Activated CD8-positive, alpha-beta memory T cell treated with anti-CD3 and anti-CD28 coated beads for 4 hours (primary cell): ENCODE measurements at places on chromosomes 11 and 22.

DNA sequence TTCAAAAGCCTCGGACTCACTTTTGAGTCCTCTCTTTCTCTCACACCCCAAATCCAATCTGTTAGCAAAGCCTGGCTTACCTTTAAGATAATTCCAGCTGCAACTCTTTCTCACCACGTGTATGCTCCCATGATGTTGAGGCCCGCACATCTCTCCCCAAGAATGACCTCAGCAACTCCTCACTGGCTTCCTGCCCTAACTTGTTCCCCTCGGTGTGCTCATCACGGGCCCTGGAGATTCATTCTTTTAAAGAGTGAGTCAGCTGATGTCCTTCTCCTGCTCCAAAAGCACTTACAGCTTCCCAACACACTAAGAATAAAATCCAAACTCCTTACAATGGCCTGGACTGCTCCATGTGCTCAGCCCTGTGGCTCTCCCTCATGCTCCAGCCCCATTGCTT lies 1041.3 kb downstream of the OPCML start:
- DNase-seq = no peak

GRCh38 chr11:28961726-28962125 lies 853.5 kb downstream of the METTL15 start:
- DNase-seq = no peak

DNA sequence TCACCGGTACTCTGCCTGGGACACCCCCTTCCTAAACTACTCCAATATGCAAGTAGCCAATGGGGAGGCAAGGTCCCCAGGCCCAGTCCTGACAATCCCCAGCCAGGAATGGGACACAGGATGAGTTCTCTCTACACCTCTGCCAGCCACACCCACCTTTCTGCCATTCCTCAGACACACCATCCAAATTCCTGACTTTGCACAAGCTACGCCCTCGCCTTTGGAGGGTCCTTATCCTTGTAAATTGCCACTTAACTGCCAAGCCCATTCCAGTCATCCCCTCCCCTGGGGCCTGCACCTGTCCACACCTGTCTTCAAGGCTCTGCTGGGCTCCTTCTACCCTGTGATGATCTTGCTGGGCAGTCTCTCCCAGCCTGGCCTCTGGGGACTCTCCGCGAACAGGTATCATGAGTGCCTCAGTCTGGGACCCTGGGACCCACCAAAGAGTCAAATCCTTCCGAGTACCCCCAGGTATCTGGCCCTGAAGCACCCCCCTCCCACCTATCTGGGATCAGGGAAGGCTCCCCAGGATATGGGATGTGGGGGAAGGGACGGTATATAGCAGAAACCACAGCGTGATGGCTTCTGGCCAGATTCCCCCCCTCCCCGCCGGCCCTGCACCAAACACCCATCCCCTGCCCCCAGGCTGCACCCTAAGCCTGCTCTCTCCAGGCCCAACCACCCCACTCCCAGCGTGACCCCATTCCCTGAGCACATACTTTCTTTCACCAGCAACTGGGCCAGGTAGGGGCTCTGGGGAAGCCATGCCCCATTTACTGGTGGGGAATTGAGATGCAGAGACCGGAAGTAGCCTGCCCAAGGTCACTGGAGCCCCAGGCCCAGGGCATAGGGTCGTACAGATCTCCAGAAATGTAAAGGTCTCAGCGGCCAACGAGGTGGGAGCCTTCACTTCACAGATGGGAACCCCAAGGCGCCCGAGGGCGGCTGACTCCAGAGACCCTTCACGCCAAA lies 806 bp downstream of the ARAP1 start:
- DNase-seq = no peak

- no peak for DNase-seq
Observed at GRCh38 chr22:27298332-27298731, 503.2 kb downstream of the MN1 start.

DNA sequence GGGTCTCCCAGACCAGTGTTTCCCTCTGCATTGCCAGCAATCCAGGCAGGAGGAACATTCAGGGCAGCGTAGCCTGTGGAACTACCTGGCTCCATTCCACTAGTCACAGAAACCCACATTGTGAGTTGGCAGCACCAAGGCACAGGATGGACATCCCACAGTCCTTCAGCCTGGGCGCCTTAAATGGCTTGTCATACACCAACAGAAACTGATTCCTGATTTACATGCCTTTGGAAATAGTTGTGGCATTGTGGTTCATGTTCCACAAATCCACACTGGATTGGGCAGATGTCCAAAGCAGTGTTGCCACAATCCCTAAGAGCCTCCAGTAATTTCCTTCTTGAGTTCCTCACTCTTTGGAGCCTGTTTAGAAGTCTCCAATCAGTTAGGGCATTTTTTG lies 225.6 kb downstream of the BLID start:
- DNase-seq = no peak

DNA sequence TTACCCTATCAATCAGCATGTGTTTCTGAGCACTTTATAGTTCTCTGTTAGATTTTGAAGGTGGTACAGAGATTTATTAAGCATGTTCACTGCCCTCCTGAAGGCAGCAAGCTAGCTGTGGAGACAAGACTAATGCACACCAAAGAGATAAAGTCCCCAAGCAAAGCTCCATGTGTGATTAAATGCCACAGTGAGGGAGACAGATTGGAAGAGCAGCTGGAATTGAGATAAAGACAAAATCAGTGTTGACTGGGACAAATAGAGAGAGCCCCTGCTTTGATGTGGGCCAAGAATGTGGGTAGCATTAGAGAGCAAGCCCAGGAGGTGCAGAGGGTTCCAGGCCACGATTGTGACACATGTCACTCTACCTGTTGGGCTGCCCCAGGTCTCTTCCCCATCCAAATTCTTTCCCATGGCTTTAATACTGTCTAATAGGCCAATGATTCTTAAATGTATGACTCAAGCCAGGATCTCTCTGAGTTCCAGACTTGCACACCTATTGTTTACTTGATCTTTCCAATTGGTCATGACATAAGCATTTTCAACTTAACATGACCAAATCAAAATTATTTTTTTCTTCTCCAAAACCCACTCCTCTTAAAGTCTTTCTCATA lies 60.1 kb upstream of the ZC3H12C start:
- no peak for DNase-seq

GRCh38 chr11:64810891-64811272 lies 531 bp upstream of the MEN1 start:
- peak; percentile 44 for DNase-seq

GRCh38 chr11:122811721-122812120 lies 26.6 kb upstream of the CRTAM start:
- no peak for DNase-seq
